ENCODE measurements at places on chromosomes 11 and 22. TPM values are rescaled to one million over a fixed set of nuclear protein-coding genes. Genes with fewer than 3 reads are reported as not detected.

- no peak for DNase-seq
Measured at GRCh38 chr22:28978863-28979796, 82.5 kb downstream of the C22orf31 start.

- DNase-seq, result no peak
Measured at GRCh38 chr11:44572884-44573283, 7.4 kb downstream of the CD82 start.

DNA sequence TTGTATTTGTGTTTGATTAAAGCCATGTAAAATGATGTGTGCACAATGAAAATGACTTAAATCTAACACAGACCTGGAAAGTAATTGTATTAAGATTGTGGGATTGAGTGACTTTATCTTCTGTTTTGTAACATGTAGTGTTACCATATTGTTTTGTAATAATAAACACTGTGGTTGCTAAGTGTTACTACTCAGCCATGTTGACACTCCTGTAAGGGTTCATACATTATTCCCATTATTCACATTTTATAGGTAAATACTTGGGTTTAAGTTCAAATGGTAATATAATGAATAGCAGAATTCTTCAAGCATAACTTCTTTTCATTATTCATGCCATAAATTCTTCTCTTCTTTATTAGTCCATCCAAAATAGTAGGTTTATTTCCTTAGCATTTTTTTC, 69.0 kb downstream of the ZC3H12C start:
- no peak for DNase-seq

DNA sequence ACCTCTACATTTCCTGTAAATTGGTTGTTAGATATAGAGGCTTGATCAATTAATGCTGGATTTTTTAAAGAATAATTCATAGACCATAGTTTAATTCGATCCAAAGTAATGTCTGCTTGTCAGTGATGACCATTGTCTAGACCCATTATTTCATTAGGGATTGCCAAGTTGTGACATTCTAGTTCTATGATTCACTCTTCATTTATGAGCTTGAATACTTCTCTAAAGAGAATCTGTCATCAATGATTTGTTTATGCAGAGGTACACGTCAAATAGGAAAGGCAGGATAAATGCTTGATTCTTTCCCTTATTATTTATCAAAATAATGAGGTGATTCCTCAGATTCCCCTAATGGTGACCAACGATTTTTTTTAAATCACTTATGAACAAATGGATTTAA, 24.0 kb upstream of the ROBO3 start:
- no peak for DNase-seq

DNA sequence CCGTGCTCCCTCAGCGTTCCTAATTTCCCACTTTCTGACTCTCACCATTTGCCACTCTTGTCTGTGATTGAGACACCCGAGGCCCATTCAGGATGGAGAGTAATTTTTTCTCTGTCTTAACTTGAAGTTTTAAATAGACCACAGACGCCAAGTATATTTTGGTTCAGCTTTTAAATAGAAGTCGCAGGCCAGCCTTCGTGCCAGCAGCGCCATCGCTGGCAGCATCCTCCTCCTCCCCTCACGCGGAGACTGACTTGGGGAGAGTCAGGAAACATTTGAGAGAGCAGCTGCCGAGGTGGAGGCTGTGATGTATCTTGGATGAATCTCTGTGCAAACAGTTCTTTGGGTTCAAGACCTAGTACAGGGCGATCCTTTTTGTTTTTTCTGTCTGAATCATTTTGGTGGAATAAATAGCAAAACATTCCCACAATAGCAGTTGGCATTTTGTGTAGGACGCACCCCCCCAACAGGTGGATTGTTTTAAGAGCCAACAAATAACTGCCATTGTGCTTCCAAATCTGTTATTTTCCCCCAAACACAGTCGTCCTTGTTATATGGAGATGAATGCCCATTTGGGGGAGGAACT, 889 bp upstream of the DMC1 start:
- DNase-seq, result peak; percentile 30

- no peak for DNase-seq
Measured at GRCh38 chr11:122717264-122717867, 61.8 kb downstream of the UBASH3B start.

- no peak for DNase-seq
Measured at GRCh38 chr11:64788321-64789215, 10.2 kb upstream of the SF1 start.

- no peak for DNase-seq
Measured at GRCh38 chr22:29112121-29112520, 39.3 kb downstream of the KREMEN1 start.

ARHGAP20 gene
- total RNA-seq, result 0.24 TPM

MS4A12 gene
- not detected for total RNA-seq
